ENCODE measurements at places on chromosomes 2 and 18. TPM values are rescaled to one million over a fixed set of nuclear protein-coding genes. Genes with fewer than 3 reads are reported as not detected.

The TAF4B gene
- total RNA-seq = 2.7 TPM

The TYMS gene
- 131 TPM for total RNA-seq

The FANCL gene
- 15.0 TPM for total RNA-seq

The RTKN gene
- 51.4 TPM for total RNA-seq

The SFTPB gene
- total RNA-seq = 0.29 TPM

The HOXD11 gene
- total RNA-seq = 1.6 TPM

The IL36A gene
- not detected for total RNA-seq

The SLC30A3 gene
- total RNA-seq = not detected

The SLC11A1 gene
- total RNA-seq = 1.1 TPM

The DSC2 gene
- total RNA-seq = 184 TPM

The KLHL14 gene
- 0.08 TPM for total RNA-seq

DNA sequence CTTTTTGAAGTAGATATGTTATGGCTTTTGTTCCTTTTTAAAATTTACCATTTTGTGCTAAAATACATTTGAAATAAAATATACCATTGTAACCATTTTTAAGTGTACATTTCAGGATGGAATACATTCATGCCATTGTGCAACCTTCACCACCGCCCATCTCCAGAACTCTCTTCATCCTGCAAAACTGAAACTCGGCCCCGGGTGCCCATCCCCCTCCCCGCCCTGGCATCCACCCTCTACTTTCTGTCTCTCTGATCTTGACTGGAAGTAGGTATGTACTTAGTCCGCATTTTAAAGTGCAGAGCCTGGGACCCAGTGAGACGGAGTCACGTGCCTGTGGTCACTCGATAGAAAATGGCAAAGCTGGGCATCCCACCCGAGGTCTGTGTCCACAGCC lies 45.6 kb downstream of the DIPK1C start:
- DNase-seq = no peak

GRCh38 chr2:163011000-163011399 lies 172.4 kb upstream of the KCNH7 start:
- DNase-seq = no peak

DNA sequence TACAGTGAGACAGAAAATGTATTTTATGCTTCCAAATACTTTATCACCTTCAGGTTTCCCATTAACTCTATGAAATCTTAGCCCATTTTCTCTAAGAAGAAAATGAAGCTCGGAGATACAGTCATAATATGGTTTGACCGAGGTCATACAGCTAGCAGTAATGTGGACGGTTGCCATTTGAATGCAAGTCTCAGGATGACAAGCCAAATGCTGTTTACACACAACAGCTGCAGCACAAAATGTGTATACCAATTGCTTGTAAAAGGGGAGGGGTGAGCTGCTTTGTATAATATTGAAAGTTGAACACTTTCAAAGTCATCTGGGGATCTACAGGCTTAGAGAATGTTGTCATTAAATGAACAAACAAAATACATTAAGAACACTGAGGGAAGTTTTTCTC lies 93.8 kb upstream of the FSIP2 start:
- no peak for DNase-seq

- peak; percentile 49 for DNase-seq
These were observed 144.0 kb downstream of the TNS1 start for GRCh38 chr2:217858519-217859491.

GRCh38 chr2:229032608-229033234 lies 238.4 kb downstream of the PID1 start:
- no peak for DNase-seq

- no peak for DNase-seq
These were observed 53.4 kb downstream of the SLC40A1 start for GRCh38 chr2:189527041-189527750.

DNA sequence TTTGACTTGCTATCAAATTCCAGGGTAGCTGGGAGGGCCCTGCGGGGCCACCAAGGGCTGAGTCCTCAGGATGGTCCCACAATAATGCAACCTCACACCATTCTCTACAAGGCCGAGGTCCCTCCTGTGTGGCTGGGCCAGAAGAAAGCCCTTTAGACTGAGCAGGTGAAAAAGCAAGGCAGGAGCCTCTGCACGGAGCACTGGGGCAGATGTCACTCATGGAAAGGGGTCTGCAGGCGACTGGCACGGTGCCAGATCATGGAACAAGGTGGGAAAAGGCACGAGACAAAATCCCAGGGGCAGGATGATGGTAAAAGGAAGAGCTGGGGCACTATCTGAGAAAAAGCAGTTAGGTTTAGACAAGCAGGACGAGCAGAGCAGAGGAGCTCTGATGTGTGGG lies 16.1 kb downstream of the HJURP start:
- DNase-seq = no peak

DNA sequence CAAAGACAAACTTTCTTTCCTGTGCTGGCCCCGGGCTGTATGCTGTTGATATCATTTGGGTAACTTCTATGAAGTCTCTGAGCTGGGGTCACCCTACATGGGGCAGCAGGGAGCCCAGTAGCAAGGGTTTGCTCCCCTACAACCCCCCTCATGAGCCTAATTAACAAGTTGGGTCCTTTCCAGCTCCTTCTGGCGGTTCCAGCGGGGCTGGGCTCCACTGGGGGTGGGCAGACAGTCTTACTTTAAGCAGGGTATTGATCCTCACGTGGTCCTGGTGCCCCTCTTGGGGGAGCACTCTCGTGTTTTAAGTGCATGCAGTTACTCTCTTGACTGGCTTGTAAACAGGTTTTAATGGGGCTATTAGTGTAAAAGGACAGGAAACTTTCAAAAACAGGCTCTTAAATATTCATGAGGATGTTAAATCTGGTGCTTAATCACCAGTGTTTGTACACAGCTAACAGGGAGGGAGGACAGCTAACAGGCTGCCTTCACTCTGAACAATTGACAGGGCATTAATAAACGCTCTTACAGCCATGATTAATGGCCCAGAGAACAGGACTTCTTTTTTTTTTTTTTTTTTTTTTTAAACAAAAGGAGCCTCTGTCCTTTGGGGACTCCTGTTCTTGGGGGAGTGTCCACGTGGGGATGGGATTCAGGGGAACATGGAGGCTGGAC lies 36.6 kb upstream of the SKOR2 start:
- no peak for DNase-seq

DNA sequence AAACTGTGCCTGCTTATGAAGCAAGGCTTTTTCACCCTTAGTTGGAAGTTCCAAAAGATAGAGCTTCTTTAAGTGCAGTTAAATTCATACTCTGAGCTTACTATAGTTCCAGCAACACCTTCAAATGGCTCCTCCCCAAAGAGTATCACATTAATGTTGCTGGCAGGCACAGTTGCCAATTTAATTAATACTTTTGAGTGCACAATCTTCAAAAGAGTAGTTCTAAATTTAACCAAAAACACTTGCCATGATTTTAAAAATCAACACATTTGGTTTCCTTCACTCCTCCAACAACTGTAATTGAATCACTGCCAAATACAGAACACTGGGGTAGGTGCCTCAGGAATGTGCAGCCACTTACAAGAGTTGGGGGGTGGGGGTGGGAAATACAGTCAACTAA lies 150.6 kb upstream of the UBE2E3 start:
- no peak for DNase-seq

DNA sequence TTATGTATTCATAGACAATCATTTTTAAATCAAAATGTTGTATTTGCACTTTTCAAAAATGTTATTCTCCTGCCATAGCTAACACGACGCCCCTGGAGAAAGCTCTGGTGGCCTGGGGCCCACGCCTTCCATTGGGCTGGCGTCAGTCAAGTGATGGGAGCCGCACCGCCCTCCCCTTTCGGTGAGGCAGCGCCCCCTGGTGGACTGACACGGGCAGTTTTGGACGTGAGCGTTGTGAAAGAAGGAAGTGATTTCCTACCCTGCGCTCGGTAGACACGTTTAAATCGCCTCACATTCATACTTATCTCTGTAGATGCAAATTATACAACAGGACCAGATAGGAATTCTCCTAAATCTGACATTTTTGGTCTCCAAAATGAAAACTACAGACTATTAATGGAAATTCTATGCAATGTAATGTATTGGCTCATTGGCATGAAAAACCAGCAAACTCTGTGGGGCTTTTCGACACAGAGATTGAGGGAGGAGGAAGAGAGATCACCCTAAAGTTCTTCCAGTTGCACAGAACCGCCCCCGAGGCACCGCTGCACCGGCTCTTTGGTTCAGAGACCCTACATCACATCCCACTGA lies 326.2 kb upstream of the SOX11 start:
- peak; percentile 32 for DNase-seq

DNA sequence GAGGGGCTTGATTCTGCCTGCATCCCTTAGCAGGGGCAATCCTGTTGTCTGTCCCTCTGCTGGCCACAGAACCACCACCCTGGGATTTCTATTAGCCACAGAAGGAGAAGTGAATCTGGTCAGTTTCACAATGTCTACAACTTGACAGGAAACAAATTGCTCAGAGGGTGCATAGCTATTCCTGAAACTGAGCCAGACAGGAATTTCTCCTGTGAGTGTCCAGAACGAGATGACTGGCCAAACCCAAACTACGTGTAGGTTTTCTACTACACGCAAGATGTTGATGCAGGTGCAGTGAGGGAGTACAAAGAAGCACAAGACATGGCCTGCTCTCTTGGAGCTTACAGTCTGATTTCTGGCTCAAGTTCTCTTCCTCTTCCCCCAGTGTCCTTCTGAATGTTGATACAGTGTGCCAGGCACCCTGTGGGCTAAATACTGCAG lies 201.9 kb downstream of the CLIP4 start:
- no peak for DNase-seq

GRCh38 chr18:33817096-33817495 lies 239.1 kb downstream of the ASXL3 start:
- DNase-seq = no peak

GRCh38 chr2:187098154-187098553 lies 249.2 kb upstream of the ZSWIM2 start:
- DNase-seq = no peak

DNA sequence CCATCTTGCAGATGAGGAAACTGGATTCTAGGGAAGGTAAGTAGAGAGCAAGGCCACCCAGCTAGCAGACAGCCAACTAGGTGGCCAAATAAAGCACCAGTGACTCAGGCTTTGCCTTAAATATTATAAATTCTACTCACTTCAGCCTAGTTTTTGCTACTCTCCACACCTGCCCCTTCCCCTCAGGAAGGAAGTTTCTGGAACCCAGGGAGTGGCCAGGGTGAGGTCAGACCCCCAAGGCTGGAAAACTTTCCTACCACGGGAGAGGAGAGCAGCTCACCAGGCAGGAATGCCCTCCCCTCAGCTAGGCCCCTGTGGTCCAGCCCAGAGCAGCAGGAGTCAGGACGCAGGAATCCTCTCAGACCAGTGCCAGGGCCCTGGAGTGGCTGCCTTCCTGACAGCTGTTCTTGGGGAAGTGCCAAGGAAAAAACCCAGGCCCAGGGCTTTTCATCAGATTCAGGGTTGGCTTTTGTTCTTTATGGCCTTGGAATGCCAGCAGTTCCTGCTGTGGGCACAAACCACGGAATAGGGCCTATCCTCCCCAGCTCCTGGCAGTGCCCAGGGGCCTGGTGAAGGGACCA lies 5.1 kb upstream of the PAX8 start:
- DNase-seq = peak; percentile 50

DNA sequence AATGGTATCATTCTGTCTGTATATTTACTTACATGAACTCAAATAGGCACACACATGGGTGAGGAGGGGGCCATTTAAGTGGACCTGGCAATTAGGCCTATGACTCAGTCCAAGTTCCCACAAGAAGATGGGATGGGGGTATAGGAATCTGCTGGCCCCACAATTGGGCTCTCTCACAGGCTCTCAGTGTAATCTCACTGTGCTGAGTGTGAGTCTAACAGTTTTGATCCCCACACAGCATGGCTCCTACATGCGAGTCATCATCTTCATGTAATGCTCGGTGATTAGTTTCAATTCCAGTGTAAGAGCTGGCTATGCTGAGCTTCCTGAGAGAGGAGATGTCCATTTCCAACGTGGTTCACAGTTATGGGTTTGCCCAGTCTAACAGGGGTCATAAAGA lies 114.0 kb downstream of the GATA6 start:
- DNase-seq = no peak

GRCh38 chr18:56186319-56186718 lies 452.1 kb downstream of the TXNL1 start:
- no peak for DNase-seq

GRCh38 chr2:9208875-9209274 lies 2.3 kb downstream of the ASAP2 start:
- DNase-seq = no peak

- no peak for DNase-seq
These were observed 124.8 kb upstream of the NYAP2 start for GRCh38 chr2:225274751-225275150.

- no peak for DNase-seq
These were observed 767.4 kb downstream of the MBD2 start for GRCh38 chr18:53457068-53457467.

- DNase-seq = no peak
These were observed 179.5 kb downstream of the CELF4 start for GRCh38 chr18:37385846-37386778.

DNA sequence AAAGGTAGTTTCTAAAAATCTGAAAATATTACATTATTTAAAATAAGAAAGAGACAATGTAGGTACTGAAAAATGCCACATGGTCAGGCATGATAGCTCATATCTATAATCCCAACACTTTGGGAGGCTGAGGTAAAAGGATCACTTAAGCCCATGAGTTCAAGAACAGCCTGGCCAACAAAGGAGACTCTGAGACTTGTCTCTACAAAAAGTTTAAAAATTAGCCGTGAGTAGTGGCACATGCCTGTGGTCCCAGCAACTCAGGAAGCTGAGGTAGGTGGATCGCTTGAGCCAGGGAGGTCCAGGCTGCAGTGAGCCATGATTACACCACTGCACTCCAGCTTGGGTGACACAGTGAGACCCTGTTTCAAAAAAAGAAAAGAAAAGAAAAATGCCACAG lies 21.8 kb downstream of the ATAD2B start:
- DNase-seq = no peak

GRCh38 chr2:72681016-72681995 lies 144.5 kb downstream of the EXOC6B start:
- no peak for DNase-seq

- DNase-seq = no peak
These were observed 370.3 kb downstream of the SETBP1 start for GRCh38 chr18:45050712-45051601.

DNA sequence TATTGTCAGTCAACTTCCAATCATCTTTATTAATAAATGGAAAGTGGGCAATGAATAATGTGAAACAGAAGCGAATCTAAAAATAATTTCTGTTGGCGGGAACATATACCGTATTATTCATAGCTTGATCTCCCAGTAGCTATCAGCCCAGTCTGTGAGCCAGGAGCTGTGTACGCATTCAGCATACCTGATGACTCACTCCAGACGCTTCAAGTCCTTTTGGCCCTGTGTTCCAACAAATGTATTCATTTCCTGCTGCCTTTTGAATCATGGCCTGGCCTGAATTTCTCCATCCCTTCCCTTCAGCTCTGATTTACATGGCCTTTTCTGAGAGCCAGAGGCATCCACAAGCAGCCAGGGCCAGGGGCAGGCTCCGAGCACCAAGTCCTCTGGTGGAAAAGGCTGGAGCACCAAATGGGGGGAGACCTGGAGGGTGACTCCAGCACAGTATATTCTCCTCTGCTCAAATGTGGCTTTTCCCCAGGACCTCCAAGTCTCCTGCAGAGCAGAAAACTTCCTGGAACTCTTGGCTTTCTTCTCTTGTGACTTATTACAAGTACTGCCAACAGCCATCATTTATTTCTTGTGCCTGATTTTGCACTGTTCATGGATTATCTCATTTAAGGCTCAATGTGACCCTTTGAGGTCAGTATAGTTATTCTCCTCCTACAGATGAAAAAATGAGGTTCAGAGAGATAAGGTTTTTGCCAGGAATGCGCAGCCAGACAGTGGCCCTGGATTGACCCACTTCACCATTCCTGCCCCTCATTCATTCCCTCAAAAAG lies 108.7 kb downstream of the EN1 start:
- DNase-seq = no peak

GRCh38 chr2:71601136-71602114 lies 148.1 kb downstream of the DYSF start:
- no peak for DNase-seq
